ENCODE measurements at places on chromosomes 1 and 21. TPM values are rescaled to one million over a fixed set of nuclear protein-coding genes. Genes with fewer than 3 reads are reported as not detected.

GRCh38 chr1:223702735-223703667, 9.3 kb upstream of the CAPN2 start:
- no peak overlapping the region for H3K4me3 ChIP-seq
- H3K4me1 ChIP-seq, result peaks cover 58% of the 10 kb centered on the region
- no peak for DNase-seq
- H3K27me3 ChIP-seq, result no peaks in the 10 kb centered on the region
- peak overlapping the region; percentile 51 for H3K27ac ChIP-seq
- H3K36me3 ChIP-seq, result no peaks in the 10 kb centered on the region

SYT2 gene
- not detected for total RNA-seq

DNA sequence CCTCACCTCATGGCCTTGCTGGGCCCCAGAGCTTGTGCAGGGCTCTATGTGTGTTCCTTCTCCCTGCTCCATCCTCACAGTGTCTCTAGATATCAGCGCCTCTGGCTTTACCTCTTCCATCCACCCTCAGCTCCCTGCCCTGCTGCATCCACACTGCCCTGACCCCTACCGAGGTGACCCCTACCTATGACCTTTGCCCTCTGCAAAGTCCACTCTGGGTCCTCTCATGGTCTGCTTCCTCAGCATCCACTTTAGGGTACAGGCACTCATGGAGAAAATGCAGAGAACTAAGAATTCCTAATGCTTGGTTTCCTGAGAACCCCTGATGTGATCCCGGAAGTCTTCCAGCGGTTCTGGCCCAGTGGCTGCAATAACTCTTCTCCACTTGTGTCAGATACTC, 46.9 kb upstream of the PAXBP1 start:
- no peaks in the 10 kb centered on the region for H3K27me3 ChIP-seq
- no peak overlapping the region for H3K4me3 ChIP-seq
- H3K27ac ChIP-seq, result no peak overlapping the region
- H3K36me3 ChIP-seq, result no peaks in the 10 kb centered on the region
- DNase-seq, result no peak

DNA sequence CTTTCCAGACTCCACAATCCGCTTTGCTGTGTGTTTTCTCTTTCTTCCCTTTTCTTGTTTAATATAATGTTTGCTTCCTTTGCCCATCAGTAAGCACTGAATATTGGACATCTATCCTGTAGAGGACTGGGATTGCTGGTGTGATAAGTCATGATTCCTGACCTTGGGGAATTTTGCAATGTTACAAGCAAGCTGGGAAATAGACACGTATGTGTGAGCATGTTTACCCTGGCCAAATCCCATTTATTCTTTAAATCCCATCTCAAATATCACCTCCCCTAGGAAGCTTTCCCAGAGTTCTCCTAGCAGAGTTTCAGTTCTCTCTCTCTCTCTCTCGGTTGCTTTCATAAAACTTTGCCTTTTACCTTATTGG, 155.3 kb downstream of the ROR1 start:
- no peak overlapping the region for H3K27ac ChIP-seq
- H3K4me3 ChIP-seq, result no peak overlapping the region
- H3K4me1 ChIP-seq, result peaks cover 15% of the 10 kb centered on the region
- no peak for DNase-seq
- no peaks in the 10 kb centered on the region for H3K36me3 ChIP-seq

DNA sequence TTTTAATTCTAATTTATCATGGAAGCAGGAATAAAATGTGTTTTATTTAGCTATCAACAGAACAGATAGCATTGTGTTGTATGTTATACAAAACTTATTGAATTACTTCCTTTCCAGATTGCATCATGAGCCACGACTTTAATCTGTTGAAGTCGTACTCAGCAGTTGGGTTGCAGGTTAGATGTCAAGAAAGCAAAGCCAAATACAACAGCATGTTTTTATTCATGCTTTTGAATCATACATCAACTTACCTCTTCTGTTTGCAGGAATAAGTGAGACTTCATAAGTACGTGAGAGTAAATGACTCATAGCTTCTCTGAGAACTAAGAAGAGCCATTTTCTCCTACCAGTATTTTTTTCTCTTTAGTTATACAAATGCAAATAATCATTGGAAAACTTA, 110.8 kb upstream of the ADGRL4 start:
- no peaks in the 10 kb centered on the region for H3K27me3 ChIP-seq
- no peaks in the 10 kb centered on the region for H3K4me1 ChIP-seq
- no peak for DNase-seq
- no peak overlapping the region for H3K27ac ChIP-seq
- H3K36me3 ChIP-seq, result no peaks in the 10 kb centered on the region

DNA sequence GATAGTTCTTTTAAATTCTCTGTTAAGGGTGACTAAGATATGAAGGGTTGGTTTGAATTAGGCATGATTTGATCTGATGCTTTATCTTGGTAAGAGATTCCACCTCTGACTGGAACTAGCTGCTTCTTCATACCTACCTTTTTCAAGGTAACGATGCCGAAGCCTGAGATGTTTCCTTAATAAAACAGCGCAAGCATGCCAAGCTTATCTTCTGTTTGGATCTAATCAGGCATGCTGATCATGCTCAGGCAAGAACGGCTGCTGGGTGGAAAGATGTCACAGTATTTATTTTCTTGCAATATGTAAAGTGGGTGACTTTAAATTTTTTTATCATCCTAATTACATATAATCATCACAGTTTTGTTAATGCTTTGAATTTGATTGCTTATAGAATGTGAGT, 148.7 kb downstream of the ADGRL2 start:
- no peak overlapping the region for H3K27ac ChIP-seq
- H3K4me3 ChIP-seq, result no peak overlapping the region
- H3K27me3 ChIP-seq, result no peaks in the 10 kb centered on the region
- H3K4me1 ChIP-seq, result peaks cover 3% of the 10 kb centered on the region

DNA sequence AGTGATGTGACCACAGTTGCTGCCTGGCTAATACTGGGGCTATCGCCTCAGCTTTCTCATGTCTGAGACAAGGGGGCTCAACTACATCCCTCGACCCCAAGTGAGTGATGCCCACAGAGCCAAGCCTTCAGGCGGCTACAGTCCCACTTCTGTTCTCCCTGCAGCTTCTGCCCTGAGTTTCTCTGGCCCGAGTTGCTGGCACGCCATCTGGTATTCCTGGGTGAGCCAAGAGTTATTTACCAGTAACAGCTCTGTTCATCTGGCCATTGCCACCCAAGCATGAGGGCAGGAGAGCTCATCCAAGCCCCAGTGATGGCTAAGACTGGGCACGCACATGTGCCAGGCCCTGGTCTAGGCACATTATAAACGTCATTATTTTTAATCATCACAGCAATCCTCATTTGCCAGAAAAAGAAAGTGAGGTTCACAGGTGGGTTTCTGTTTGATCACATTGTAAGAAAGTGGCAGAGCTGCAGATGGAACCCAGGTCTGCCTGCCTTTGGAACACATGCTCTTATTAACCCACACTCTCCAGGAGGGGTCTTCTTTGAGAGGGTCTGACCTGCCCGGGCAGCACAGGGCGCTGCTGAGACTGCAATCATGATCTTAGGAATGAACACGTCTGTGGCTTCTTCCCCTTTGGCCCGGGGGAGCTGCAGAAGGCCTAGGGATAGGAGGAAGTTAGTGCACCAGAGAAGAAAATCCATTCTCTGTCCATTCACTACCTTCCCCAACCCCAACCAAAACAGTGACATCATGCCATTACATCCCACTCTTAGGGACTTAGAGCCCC, 27.5 kb downstream of the KCND3 start:
- H3K27me3 ChIP-seq, result no peaks in the 10 kb centered on the region
- H3K27ac ChIP-seq, result no peak overlapping the region
- H3K4me3 ChIP-seq, result no peak overlapping the region
- no peak for DNase-seq
- peaks cover 72% of the 10 kb centered on the region for H3K4me1 ChIP-seq

DNA sequence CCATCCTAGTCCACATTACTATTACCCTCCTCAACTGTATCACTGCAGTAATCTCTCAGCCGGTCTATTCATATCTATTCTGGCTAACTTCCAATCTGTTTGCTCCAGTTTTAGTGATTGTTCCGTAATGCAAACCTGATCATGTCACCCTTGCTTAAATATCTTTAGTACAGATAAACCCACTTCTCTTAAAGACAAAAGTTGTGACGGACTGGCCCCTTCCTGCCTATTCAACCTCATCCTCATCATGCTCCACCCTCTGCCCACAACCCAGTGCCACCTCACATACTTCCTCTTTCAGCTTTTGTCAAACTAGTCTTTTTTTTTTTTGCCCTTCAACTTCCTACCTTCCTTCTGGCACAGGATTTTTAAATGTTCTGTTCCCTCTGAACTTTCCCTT, 2.8 kb upstream of the C1orf162 start:
- no peak overlapping the region for H3K27ac ChIP-seq
- H3K27me3 ChIP-seq, result no peaks in the 10 kb centered on the region
- no peak for DNase-seq
- H3K4me1 ChIP-seq, result peaks cover 5% of the 10 kb centered on the region
- H3K4me3 ChIP-seq, result no peak overlapping the region

DNA sequence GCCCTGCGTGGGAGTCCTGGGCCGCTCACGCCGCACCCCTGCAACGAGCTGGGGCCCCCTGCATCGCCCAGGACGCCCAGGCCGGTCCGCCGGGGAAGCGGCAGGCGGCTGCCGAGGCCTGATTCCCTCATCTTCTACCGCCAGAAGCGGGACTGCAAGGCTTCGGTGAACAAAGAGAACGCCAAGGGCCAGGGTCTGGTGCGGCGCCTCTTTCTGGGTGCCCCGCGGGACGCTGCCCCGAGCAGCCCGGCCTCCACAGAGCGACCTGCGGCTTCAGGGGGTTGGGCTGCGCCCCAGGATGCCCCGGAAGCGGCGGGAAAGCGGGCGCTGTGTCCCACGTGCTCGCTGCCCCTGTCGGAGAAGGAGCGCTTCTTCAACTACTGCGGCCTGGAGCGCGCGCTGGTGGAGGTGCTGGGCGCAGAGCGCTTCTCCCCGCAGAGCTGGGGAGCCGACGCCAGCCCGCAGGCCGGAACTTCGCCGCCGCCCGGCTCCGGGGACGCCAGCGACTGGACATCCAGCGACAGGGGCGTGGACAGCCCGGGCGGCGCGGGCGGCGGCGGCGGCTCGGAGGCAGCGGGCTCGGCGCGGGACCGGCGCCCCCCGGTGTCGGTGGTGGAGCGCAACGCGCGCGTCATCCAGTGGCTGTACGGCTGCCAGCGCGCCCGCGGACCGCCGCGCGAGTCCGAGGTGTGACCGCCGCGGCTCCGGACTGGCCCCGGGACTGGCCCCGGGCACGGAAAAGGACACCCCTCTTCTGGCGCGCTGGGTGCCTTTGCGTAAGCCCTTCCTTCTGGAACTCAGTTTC, 2.7 kb downstream of the FAM110D start:
- H3K27ac ChIP-seq, result peak overlapping the region; percentile 71
- no peaks in the 10 kb centered on the region for H3K27me3 ChIP-seq
- DNase-seq, result no peak
- H3K4me1 ChIP-seq, result peaks cover 60% of the 10 kb centered on the region
